ENCODE measurements at places on chromosomes 11 and 22.

- DNase-seq = no peak
These were observed 20.7 kb downstream of the SLN start for GRCh38 chr11:107691000-107691750.

GRCh38 chr11:78216571-78217287, 28.0 kb downstream of the USP35 start:
- DNase-seq = no peak

DNA sequence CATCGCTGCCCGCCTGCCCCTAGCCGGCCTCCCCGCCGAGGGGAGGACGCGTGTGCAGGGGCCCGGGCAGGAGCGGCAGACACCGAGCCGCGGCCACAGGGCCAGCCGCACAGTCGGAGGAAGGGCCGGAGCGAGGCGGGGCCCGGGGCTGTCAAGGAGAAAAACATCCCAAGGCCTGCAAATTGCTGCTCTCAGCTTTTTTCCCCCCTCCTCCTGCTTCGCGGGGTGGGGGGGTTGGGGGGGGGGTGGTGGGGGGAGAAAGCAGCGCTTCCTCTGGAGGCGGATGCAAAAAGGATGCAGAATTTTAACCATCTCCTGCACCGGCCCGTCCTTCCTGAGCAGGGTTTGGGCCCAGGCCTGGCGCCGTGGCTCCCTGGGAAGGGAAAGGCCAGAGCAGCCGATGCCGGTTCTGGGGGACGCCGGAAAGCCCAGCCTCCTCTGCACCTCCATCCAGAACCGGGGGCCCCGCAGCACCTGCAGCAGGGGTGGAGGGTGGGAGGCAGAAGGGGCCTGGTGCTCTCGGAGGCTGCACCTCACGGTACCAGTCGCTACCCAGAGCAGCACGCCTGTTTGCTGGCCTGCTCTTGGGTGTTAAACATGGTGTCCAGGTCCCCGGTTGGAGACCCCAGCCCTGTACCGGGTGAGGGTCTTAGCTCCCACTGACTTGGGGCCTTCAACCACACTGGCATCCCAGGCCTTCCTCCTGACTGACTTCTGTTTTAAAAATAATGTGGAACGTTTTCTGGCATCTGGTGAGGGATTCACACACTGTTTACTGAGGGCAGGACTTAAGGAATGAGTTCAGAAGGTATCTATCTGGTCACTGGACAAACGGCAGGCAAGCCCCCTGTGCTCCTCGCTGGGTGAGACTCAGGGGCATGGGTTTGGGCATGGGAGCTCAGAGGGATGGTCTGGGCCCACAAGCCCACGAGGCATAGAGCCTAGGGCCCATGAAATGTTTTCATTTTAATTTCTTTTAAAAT, 77.4 kb upstream of the WNT7B start:
- no peak for DNase-seq

DNA sequence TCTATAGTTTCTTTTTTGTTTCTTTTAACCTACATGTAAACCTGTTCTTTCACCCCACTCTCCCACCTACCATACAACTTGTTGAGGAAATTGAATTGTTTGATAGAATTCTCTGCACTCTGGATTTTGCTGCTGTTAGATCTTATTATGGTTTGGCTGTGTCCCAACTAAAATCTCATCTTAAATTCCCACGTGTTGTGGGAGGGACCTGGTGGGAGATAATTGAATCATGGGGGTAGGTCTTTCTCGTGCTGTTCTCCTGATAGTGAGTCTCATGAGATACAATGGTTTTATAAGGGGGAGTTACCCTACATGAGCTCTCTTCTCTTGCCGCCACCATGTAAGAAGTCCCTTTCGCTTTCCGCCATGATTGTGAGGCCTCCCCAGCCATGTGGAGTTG, 15.0 kb upstream of the PITPNB start:
- DNase-seq = no peak

- no peak for DNase-seq
These were observed 73.9 kb downstream of the BDNF start for GRCh38 chr11:27626269-27626937.

Measured in cardiac muscle cell (in vitro differentiated cells and primary cell).